NCI-H774 (cell line): ENCODE measurements at places on chromosomes 13 and 19.
A peak's percentile ranks its signal among the peaks of the same experiment; 100 is the strongest.

GRCh38 chr13:42116225-42116624, 67.8 kb downstream of the DGKH start:
- DNase-seq = no peak

GRCh38 chr13:45776748-45777147, 74.6 kb downstream of the CBY2 start:
- no peak for DNase-seq

DNA sequence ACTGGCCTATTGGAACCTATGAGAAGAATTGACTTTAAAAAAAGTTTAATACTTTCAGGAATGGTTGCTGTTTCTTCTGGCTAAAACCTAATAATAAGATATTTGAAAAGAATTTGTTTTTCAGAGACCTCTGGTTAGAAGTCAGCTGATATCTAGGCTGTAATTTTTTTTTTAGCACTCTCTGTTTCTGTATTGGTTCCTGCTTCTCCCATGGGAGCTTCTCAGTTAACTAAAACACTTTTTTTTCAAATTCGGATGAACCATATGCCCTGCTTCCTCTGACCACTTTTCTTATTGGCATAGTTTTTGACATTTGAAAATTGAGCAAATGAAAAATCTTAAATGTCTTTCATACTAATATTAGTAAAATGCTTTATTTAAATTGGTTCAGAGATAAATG, 163.5 kb upstream of the SLC10A2 start:
- no peak for DNase-seq

- no peak for DNase-seq
These were observed 25.3 kb upstream of the DOCK9 start for GRCh38 chr13:99003186-99003585.

GRCh38 chr19:42114412-42114811, 17.8 kb downstream of the POU2F2 start:
- peak; percentile 34 for DNase-seq

GRCh38 chr13:74027161-74027779, 106.9 kb downstream of the KLF12 start:
- DNase-seq = no peak

DNA sequence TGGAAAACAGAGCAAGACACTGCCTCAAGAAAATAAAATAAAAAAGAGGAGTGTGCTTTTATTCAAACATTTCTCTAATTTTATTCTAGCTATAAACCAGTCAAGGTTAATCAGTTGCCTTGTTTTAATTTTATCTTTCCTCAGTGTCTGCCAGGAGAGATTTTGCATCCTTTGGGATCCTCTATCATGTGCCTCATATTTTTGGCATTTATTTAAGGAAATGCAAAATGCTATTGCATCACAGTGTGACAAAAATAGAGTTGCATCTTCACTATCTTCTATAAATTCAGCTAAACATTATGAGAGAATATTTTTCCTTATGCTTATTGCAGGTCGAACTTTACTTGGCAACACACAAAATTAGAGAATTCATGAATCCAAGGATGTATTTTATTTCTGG, 639.0 kb upstream of the KLF12 start:
- DNase-seq = no peak

DNA sequence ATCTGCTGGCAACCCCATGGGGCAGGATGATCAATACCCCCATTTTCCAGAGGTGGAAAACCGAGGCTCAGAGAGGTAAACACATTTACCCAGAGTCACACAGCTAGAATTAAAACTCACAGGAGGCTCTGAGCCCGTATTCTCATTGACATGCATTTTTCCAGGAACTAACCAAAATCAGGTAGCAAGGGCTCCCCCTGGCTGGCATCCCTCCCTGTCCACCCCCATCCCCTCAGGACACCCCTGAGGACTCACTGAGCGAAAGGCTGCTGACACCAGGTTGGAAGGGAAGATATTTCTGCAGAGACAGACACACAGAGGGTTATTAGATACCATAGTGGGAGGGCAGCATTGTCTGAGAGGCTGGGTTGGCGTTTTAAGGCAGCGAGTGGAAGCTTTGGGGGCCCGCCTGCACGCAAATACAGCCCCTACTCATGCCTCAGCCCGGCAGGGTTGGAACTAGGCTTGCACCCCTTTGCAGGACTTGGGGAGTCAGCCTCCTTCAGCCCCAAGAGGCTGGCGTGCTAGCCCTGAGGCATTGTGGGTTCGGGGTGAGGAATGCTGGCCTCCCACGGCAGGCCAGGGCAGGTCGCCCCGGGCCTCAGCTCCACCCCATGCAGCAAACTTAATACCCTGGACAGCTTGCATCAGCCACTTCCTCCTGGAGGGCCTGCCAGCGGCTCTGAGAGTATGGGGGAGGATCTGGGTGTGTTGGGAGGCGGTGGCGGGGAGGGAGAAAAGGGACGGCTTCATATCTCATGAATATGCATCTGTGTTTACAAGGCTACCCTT, 3.9 kb downstream of the SLC1A5 start:
- DNase-seq = no peak

- DNase-seq = no peak
These were observed 4.4 kb upstream of the LILRA5 start for GRCh38 chr19:54317108-54317964.

DNA sequence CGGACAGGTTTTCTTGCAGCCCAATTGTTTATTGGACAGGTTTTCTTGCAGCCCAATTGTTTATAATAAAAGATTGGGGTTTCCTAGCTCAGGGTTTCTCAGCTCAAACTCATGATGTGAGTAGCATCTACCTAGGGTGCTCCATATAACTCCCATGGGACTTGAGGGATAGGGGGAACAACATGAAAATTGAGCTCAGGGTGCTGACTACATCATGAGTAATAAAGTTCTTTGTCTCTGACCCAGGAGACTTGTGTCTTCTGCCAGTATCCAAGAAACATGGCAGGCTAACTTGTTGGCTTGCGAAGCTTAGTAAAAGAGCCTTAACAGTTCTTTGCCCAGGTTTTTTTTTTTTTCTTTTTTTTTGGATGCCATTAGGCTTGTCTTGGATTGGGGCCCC, 59.2 kb upstream of the MYCBP2 start:
- DNase-seq = no peak

GRCh38 chr19:53927739-53928138, 18.7 kb downstream of the CACNG7 start:
- no peak for DNase-seq

DNA sequence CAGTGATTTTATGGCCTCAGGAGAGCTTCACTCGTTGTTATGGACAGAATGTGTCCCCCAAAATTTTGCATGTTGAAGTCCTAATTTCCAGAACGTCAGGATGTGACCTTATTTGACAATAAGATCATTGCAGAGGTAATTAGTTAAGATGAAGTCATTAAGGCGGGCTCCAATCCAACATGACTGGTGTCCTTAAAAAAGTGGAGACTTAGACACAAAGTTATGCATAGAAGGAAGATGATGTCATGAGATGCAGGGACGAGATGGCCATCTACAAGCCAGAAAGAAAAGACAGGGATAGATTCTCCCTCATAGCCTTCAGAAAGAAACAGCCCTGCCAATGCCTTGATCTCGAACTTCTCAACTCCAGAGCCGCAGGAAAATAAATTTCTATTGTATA, 25.8 kb upstream of the SPATA13 start:
- DNase-seq = no peak

DNA sequence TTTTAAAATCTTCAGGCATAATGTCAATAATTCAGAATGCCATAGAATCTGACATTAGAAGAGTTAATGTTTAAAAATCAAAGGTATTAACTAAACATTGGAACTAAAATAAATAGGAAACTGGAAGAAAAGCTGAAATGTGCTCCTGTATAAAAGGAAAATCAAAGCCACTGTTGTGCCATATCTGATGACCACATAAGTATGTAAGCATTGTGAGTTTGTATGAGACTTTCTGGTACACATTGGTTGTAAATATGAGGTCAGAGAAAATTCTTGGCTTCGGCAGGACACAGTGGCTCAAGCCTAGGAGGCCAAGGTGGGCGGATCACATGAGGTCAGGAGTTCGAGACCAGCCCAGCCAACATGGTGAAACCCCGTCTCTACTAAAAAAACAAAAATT, 48.3 kb upstream of the INTS6 start:
- no peak for DNase-seq

GRCh38 chr13:33286128-33286527, 573 bp upstream of the STARD13 start:
- no peak for DNase-seq

- no peak for DNase-seq
These were observed 51.8 kb downstream of the MLLT1 start for GRCh38 chr19:6227936-6228325.

DNA sequence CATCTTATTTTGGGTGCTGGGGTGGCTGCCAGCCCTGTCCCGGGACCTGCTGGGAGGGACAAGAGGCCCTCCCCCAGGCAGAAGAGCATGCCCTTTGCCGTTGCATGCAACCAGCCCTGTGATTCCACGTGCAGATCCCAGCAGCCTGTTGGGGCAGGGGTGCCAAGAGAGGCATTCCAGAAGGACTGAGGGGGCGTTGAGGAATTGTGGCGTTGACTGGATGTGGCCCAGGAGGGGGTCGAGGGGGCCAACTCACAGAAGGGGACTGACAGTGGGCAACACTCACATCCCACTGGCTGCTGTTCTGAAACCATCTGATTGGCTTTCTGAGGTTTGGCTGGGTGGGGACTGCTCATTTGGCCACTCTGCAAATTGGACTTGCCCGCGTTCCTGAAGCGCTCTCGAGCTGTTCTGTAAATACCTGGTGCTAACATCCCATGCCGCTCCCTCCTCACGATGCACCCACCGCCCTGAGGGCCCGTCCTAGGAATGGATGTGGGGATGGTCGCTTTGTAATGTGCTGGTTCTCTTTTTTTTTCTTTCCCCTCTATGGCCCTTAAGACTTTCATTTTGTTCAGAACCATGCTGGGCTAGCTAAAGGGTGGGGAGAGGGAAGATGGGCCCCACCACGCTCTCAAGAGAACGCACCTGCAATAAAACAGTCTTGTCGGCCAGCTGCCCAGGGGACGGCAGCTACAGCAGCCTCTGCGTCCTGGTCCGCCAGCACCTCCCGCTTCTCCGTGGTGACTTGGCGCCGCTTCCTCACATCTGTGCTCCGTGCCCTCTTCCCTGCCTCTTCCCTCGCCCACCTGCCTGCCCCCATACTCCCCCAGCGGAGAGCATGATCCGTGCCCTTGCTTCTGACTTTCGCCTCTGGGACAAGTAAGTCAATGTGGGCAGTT, 8.6 kb downstream of the CALM3 start:
- DNase-seq = no peak

- DNase-seq = no peak
These were observed 886.6 kb downstream of the DIAPH3 start for GRCh38 chr13:59277106-59277505.

- DNase-seq = peak; percentile 95
These were observed at the start of gene ZNF585A for GRCh38 chr19:37172368-37173366. Gene ZNF585A (minus strand): TSS chr19:37172695. CDS start chr19:37169910, 2,785 bp downstream.

GRCh38 chr19:51926426-51926783, 867 bp upstream of the ZNF613 start:
- no peak for DNase-seq

DNA sequence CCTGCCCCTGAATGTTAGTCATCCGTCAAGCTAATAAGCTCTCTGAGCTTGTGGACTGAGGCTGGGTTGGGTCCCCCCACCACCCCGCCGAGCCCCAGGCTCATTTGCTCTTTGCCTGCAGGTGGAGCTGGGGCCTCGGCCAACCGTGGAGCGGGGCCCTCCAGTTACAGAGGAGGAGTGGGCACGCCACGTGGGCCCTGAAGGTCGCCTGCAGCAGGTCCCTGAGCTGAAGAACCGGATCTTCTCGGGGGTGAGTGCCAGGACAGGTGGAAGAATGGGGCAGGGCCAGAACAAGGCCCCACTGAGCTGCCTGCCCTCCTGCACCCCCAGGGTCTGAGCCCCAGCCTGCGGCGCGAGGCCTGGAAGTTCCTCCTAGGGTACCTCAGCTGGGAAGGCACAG, 5.1 kb downstream of the TBC1D17 start:
- no peak for DNase-seq

GRCh38 chr13:89554801-89555200, 1792.7 kb upstream of the MIR17HG start:
- peak; percentile 43 for DNase-seq

DNA sequence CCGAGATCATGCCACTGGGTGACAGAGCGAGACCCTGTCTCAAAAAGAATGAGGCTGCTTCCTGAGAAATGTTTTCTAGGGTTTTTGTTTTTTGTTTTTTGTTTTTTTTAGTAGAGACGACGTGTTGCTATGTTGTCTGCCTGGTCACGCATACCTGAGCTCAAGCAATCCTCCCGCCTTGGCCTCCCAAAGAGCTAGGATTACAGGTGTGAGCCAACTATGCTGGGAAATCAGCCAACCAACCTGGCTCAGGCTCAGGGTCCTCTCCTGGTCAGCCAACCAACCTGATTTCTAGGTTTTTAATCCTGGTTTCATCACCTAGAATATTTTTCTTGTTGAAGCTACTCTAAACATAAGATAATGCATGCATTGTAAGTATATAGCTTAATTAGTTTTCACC, 7.8 kb downstream of the DHX34 start:
- DNase-seq = no peak

- DNase-seq = no peak
These were observed 52.7 kb downstream of the MYO16 start for GRCh38 chr13:108681986-108682575.

GRCh38 chr13:42720113-42720857, 61.1 kb upstream of the FAM216B start:
- no peak for DNase-seq

GRCh38 chr19:53086949-53087348, 16.3 kb downstream of the ZNF160 start:
- no peak for DNase-seq

DNA sequence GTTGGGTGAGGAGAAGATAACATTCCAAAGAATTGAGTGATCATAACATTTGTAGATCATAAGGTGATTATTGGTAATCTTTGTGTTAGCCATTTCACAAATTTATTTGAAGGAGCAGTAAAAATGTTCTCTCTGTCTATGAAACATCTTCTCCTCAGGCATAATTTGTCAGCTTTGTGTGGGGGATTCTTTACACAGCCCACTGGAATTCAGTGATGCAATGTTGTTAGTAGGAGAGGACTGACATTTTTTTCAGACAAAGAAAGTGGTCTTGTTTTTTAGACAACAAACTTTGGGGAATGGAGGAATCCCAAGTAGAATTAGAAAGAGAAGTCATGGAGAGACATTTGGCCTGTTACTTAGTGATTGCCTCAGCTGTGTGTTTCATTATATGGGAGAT, 100.3 kb downstream of the ITGBL1 start:
- DNase-seq = no peak

GRCh38 chr13:40996426-40997092, 22.6 kb downstream of the ELF1 start:
- DNase-seq = no peak

GRCh38 chr19:42053037-42053935, 16.7 kb downstream of the GRIK5 start:
- DNase-seq = no peak

DNA sequence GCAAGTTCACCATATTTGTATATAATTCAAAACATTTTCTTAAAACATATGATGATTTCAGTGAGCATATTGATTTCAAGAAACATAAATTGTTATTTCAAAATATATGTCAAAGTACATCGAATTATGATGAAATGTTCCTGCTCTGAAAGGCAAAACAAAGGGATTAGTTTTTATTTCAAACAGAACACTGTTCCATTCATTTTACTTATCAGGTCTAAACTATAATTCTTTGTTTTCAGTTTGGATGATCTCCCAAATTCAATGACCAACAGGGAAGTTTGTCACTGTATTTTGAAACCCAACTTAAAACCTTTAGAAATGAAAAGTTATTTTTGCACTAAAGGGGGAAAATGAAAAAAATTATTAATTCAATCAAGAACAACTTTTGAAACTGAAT, 610.2 kb downstream of the SLITRK1 start:
- DNase-seq = no peak

GRCh38 chr13:94170145-94170571, 309.3 kb downstream of the DCT start:
- DNase-seq = no peak
